ENCODE measurements at places on chromosomes 13 and 19.

DNA sequence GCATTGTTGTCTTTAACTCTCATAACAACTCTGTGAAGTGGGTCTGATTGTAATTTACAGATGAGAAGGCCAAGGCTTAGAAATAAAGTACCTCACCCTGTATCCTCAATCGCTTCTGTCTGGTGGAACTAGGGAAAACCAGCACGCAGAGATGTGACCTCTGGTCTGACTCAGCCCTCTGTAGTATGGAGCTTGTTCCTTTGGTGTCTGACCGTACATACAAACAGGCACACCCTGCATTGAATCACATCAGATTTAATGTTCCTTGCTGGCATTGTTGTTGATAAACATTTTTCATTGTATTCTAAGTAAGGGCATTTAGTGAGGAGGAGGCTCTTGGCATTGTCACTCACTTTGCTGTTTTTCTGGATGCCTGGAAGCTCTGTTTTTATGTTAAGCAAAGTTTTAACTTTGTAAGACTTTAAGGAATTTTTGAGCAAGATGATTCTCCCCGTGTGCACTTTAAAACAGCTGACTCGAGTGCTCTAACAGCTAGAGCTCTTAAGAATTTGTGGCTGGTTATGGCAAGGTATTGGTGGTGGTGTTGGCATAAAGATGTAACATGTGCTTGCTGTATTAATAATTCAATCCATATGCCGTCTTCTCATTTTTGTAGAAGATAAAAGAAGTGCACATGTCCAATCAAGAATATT lies 89.0 kb upstream of the SPATA13 start:
- DNase-seq = no peak

DNA sequence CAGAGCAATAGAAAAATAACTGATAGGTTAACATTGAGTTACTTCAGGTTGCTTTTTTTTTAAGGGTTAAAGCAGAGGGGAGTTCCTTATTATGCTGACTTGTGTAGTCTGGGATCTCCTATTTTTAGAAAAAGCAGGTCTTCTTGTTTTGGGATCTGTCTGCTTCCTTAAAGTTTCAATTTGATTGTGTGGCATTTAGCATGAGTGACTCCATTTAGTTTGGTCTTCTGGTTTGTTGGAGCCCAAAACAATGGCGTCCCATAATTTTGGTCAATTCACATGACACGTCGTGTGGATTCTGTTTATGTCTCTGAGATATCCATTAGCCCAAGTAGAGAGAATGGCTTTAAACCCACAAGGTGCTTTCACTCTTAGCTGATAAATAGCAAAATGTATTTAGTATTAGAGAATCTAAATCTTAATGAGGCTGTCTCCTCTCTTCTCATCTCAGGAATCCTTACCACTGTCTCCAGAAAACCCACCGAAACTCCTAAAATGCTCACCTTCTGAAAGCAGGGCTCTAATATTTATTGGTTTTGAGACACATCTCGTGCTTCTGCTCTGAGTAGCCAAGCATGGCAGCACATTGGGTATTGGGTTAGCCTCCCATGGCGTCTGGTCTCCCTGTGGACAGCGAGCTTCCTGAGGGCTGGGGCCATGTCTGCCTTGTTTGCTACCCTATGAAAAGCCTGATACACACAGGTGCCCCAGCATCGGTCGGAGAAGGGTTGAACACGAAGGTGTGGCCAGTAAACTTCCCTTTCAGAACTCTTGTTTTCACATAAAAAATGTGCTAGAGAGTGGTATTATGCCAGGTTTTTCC lies 67.2 kb upstream of the GPR183 start:
- no peak for DNase-seq

DNA sequence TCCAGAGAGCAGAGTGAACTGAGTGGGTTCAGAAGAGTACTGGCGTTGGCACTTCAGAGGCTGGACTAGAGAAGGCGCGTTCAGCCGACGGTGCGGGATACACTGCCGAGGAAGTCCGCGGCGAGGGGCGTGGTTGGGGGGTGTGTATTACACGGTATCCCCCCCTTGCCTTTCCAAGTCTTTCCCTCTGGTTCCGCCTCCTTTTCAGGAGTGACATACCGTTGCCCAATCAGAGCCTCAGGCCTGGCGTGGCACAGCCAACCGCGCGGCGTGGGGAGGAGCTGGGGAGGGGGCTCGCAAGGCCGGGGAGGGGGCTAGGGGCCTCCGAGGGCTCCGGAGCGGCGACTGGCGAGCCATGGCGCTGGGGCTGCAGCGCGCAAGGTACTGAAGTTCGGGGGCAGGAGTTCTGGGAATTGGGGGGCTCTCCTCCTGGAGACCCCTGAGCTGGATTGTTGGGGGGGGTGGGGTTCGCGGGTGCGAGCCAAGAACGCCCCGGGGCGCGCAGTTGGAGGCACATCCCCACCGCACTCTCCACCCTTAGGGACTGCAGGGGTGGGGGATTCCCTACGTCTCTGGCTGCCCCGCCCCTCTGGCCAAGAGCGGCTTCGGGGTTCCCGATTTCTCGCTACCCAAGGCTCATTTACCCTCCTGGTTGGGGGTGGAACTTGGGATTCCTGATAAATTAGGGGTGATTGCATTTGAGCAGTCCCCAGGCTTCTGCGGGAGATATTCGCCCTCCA lies at the start of gene HIF3A:
TSS of gene HIF3A (plus strand) at position 321 of the 740 bp plus-strand sequence. CDS start at position 356, 35 bp downstream.
- no peak for DNase-seq

DNA sequence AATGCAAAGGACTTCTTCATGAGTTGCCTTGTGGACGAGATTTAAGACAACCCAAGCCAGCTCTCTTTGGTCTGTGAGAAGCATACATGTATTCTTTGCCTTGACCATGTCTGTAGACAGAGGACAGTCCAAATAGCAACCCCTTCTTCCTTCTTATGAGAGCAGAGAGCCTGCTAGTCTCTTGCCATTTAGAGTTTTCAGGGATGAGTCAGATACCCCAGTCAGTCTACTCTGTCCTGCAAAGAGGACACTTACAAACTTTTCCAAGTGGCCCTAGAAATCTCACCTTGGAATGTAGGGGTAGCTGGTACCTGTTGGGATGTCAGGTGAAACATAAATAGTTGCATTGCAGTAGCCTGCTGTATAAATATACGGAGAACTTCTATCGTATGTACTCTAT lies 36.7 kb downstream of the DNAJC3 start:
- DNase-seq = no peak

- no peak for DNase-seq
Measured at GRCh38 chr19:38666663-38667511, 19.4 kb downstream of the ACTN4 start.

All from DND-41 (cell line).